Heart left ventricle (tissue), 16 donors: ENCODE measurements at places on chromosomes 7 and 10.

- no peak for DNase-seq
Measured at GRCh38 chr7:96837593-96837992, 127.9 kb upstream of the SEM1 start.

- DNase-seq = no peak
Measured at GRCh38 chr7:818031-818699, 14.1 kb upstream of the SUN1 start.

DNA sequence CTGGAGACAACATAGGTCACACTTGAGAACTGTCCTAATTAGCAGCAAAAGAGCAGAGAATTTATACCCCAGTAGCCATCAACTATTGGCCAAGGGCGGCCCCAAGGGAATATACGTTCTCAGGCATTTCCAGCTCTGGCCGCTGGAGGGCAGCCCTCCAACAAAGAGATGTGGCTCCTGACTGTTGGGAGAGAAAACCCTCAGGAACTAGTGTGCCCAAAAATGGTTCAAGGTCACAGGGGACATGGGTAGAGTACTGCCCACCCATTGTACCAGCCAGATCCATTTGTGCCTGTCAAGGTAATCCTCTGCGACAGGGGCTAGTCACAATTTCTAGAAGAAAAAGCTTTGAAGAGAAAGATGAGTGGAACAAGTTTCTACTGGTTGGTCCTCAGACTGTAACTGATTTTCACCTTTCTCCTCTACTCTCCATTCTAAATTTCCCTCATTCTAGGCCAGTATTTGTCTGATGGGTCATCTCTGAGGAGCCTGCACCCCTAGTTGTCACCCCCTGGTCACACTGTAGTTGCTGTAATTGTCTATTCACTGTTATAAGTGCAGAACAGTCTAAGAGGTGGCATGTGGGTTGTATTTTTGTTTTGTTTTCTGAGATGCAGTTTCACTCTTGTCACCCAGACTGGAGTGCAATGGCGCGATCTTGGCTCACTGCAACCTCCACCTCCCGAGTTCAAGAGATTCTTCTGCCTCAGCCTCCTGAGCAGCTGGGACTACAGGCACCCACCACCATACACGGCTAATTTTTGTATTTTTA, 14.7 kb upstream of the C7orf33 start:
- DNase-seq = peak; percentile 51

- no peak for DNase-seq
Measured at GRCh38 chr7:6111041-6111440, 79.9 kb downstream of the ANKRD61 start.

- DNase-seq = peak; percentile 59
Measured at GRCh38 chr10:125023862-125024496, 82.1 kb downstream of the ZRANB1 start.

DNA sequence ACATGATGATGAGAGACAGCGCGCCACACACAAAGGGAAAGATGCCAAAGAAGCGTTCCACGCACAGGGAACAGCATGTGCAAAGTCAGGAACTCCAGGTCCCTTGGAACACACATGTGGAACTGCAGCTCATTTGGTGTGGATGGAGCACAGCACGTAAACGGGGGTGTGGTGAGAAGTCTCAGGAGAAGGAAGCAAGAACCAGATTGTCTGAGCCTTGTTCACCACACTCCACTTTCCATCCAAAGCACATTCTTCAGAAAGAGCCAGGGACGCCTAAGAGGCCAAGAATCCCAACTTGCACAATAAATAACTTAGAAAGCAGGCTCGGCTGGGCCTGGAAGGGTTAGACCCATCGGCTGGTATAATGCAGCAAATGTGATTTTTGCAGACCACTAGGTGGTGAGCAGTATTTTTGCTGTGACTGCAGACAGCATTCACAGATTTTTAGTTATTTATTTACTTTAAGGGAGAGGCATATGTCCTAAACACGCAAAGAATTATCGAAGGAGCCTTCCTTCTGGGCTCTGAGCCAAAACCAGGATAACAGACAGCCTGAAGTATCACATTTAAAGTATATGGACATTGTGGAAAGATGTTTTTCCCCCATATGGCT, 27.9 kb upstream of the ASCC1 start:
- no peak for DNase-seq

GRCh38 chr7:86911659-86912058, 147.8 kb downstream of the ELAPOR2 start:
- DNase-seq = no peak

DNA sequence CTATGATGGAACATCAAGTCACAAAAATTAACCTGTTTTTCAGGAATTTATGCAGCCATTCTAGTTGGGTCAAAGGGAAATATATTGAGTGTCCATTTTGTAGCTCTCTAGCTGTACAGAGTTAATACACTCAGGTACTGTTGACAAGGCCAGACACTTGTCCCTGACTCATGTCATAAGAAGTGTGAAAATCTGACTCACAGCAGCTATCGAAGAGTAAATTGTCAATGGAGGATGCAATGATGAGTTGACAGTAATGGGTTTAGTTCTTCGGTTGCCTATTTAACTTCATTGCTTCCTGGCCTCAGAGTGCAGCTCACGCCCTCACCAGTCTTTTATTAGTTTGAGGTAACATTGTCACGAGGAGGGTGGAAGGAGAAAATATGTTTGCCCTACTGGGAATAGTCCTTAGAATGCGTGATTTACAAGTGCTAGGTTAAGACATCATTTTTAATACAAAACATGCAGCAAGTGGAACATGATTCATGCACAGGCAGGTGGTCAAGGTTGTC, 255.1 kb downstream of the XPNPEP1 start:
- no peak for DNase-seq

GRCh38 chr10:10642751-10643150, 374.9 kb upstream of the CELF2 start:
- DNase-seq = peak; percentile 64

DNA sequence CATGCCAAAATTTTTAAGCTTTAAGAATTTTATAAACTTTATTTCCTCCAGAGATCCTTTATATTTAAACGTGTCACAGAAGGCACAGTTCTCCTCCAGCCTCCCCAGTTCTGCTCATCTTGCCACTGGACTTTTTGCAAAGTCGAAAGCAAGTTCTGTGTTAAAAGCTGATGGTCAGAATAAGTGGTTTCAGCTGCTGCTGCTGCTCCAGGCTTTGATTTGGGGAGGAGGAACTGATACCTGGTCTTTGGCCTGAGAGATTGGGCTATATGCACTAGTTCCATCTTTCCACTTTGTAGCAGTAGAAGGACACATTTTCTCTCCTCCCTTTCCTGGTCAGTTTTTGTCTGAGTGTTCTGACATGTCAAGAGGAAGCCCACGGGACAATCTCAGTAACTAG, 435.9 kb upstream of the PHF14 start:
- DNase-seq = no peak

- DNase-seq = no peak
Measured at GRCh38 chr7:135747366-135747765, 1.2 kb downstream of the FAM180A start.

DNA sequence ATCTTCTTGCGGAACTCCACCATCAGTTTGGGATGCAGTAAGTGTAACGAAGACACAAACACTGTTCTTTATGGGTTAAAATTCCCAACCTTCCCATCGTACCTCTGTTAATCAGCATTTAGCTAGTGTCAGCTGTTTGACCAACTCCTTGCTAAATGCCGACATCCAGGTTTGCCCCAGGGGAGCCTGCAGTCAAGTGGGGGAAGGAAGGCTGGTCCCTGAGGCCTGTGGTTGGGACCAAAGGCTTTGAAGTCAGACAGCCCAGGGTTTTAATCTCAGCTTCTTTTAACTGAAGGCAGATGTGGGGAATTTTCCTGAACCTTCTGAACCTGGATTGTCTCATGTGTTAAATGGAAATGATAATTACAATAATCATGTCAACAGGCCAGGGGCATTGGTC, 443.7 kb downstream of the GLRX3 start:
- DNase-seq = no peak

DNA sequence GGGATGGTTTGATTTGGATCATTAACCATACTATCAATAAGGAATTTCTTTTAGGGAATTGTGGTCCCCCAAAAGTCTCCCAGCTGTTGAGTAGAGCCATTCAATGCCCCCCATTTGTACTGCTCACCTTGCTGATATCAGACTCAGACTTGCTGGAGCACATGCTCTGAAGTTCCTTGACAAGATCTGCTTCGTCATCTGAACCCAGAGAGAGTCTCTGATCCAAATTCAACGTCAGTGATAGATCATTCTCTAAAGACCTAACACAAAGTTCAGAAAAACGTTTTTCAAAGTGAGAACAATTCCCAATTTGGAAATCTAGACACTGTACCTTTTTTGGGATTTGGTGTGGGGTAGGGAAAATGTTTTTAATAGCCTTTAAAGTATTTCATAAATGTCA, 153.9 kb downstream of the CTTNBP2 start:
- no peak for DNase-seq

- DNase-seq = no peak
Measured at GRCh38 chr10:1950803-1951495, 213.6 kb upstream of the ADARB2 start.

DNA sequence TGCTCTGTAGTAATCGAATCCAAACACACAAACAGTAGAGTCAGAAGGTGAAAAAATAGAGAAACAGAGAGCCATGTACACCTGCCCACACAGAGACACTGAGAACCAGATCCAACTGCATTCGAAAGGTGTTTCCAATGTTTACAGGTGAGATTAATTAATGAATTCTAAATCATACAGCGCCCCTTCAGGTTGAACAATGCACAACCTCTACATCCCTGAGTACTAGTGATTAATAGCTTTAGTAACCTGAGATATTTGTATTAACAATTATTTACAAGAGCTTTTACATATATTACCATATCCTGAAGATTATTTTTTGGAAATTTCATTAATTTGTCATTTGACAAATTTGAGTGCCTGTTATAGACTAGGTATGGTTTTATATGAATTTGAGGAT, 7.6 kb upstream of the MRC1 start:
- DNase-seq = no peak

DNA sequence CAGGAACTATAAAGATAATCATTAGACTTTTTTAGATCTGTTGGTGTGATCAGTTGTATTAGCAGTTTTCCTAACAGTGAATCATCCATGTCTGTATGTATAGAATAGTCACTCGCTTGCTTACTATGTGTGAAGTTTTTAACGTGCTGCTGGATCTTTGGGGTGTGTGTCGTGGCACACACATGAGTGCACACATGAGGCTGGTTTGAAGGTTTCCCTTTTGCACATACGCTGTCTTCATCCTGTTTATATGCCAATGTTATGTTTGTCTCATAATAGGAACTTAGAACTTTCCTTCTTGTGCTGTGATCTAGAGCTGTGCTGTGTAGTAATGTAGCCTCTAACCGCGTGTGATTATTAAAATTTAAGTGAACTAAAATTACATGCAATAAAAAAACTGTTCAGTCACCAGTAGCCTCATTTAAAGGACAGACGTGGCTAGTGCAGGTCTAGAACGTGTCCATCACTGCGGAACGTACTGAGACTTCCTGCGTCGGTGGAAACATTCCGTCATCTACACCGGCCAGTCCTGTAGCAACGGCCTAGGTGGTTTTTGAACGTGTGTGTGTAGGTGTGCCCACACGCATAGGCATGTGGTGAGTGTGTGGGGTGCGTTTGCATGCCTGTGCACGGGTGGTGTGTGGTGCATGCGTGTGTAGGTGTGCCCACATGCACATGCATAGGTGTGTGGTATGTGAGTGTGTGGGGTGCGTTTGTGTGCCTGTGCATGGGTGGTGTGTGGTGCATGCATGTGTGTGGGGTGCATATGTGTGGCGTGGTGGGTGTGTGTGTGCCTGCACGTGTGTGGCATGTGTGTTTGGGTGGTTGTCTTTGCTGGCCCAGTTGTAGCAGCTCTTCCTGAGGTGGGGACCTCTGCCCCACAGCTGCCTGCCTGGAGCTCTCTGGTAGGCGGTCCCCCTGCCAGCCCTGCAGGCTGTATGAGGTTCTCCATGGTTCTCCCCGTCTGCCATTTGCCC, 56.6 kb downstream of the INPP5A start:
- no peak for DNase-seq

- no peak for DNase-seq
Measured at GRCh38 chr10:130491693-130492050, 355.5 kb downstream of the GLRX3 start.

GRCh38 chr7:96408881-96409280, 87.0 kb upstream of the SLC25A13 start:
- DNase-seq = no peak

DNA sequence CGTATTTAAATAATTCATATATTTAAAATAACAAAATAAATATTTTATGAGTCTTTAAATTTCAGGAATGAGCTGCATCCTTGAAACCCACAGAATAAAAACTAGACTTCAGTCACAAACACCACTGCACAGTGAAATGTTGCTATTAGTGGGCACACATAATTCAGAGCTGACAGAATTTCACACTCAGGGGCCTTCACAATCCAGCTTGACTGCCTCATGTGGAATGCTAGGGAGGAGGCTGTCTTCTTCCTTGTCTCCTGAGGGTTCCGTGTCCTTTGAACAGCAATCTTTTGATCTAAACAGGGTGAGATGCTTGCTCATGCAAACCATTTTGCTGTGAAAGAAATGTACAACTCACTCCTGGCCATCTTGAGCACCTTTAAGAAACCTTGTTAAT, 346.7 kb downstream of the CCSER2 start:
- DNase-seq = no peak

DNA sequence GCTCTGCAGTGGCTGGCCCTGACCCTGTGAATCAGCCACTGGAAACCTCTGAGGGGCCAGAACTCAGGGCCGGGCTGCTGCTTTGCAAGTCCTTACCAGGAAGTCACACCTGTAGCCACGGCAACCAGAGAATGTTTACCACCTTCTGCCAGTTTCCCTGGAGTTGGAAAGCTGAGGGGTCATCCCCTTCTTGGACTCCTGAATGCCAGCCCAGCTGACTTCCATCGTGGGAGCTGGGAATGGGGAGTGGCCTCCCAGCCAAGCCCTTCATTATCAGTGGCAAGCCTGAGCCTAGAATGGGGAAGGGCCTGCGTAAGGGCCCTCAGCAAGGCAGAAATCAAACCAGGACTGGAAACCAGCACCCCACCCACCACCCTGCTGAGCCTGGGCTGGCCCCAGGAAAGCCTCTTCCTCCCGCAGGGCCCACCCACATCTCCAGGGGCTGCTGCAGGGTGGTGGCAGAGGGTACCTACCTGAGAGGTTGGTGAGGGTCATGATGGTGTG, 6.5 kb upstream of the CRHR2 start:
- DNase-seq = no peak

DNA sequence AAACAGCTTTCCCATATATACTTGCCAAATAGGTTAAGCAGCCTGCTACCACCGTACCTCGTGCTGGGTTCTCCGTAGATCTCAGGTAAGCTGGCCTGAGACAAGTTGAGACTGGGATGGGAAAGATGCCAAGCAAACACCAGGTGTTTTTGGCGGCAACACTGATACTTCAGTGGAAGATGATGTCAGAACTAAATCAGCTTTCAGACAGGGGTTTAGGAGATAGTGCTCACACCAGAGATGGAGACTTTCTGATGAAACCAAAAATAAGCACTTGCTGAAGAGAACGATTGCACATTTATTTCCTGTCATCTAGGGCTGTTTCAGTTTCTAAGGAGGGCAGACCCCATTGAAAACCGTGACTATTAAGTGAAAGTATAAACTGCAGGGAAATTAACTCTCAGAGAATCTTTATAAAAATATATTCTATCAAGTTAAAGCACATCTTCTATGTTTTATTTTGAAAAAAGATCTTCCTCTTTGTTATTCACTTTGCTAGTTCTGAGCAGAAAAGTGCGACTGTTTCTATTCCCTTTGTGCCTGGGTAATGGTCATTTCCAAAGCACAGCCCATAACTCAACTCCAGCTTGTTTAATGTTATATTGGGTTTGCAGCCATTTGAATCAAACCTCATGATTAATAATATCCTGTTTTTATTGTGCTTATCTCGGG, 149.9 kb downstream of the CPED1 start:
- no peak for DNase-seq

- peak; percentile 59 for DNase-seq
Measured at GRCh38 chr10:123559066-123559822, 106.9 kb upstream of the GPR26 start.

GRCh38 chr7:151762583-151763245, 114.2 kb downstream of the PRKAG2 start:
- no peak for DNase-seq
